HuH-7.5 (cell line): ENCODE measurements at places on chromosomes 4 and X.

DNA sequence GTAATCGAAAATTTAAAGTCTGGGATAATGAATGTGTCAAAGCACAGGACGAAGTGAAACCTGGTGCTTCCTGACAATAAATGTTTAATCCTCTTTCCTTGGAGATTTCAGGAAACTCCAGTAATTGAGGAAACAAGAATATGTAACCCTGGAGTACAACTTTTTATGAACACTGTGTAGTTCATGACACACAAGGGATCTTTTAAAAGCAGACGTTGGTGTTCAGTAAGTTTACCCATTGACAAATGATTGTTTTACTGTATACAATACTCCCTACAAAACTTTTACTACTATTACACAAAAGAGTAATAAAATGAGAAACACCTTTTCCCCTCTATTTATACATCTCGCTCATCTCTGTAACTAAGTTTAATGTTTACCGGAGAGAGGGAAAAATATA, 312.4 kb downstream of the PPARGC1A start:
- no peak for DNase-seq

GRCh38 chrX:154750301-154751202, at the start of gene GAB3:
TSS of gene GAB3 (minus strand) at chrX:154751077. CDS start at chrX:154751025, 52 bp downstream.
- DNase-seq = no peak

DNA sequence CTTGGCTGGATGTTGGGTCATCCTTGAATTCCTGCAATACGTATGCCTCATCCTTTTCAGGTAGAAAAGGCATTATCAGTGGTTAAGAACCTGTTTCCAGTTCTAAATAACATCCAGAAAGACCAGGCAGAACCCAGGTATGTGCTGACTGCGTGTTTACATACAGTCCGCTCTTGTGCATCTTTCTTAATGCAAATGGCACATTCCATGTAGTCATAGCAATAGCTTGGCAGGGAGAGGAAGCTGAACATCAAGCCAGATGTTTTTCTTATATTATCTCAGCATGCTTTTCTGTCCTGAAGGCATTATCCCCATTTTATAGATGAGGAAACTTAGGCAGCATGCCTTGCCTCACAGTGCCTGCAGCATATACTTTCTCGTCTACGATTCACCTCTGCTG, 2.1 kb downstream of the DCLK2 start:
- DNase-seq = no peak

DNA sequence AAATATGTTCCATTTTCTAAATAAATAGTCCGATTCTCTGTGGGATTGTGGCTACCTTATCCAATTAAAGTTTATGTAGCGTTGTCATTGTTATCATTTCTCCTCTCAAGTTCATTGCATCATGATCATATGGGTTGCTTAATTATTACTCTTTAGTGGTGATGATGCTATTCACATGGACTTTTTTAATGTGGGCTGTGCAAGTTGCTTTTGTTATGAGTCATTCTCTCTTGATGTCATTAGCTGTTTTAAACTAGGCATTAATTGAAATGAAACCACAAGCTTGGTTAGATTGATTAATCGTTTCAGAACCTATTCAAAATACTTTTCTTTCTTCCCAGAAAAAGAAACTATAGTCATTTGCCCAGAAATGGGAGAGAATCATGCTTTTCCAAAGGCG, 38.2 kb downstream of the NHS start:
- DNase-seq = no peak

DNA sequence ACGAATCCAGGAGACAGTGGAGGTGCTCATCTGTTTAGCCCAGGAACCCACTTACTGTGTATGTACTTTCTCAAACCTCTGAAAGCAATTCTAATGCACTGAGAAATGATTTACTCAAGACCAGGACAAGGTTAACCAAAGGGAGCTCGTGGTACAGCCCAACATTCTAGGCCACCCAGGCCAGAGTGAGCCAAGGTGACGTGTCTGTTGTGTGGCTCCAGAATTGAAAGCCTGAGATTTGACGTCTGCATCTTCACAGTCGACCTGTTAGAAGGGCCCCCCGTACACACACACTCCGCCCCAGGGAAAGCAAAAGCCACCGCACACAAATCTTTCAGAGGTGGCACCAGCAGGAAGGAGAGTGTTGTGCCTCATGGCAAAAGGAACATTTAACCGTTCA, 2.3 kb downstream of the MAP3K15 start:
- no peak for DNase-seq
